HT-29 (cell line): ENCODE measurements at places on chromosomes 4 and X. TPM values are rescaled to one million over a fixed set of nuclear protein-coding genes. Genes with fewer than 3 reads are reported as not detected.

DNA sequence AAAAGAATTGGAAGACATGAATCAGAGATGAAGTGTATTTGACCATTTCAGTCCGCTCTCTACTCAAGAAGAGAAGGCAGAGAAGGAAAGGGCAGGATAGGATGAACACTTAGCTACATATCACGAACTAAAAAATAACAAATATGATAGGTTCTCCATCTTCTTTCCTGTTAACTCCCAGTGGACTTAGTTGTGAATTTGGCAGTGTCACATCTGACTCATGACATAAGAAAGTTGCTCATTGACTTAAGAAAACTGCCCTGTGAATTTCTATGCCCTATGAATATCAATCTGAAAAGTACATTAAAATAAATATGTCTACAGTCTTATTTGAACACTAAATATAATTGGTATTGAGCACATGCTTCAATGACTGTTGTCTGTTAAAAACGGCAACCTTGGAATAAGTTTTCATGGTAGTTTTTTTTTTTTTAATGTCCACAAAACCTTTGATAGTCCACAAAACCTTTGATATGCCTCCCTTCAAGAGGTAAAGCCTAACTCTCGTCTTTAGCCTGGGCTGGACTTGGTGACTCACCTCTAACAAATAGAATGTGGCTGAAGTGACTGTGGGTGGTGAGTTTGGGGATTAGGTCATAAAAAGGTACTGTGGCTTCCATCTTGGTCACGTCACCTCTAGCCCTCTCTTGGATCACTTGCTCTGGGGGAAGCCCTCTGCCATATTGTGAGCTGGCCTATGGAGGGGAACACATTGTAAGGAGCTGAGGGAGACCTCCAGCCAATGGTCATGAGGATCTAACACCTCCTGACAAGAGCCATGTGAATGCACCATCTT is 184.7 kb upstream of the S100G start:
- no peak for DNase-seq

DNA sequence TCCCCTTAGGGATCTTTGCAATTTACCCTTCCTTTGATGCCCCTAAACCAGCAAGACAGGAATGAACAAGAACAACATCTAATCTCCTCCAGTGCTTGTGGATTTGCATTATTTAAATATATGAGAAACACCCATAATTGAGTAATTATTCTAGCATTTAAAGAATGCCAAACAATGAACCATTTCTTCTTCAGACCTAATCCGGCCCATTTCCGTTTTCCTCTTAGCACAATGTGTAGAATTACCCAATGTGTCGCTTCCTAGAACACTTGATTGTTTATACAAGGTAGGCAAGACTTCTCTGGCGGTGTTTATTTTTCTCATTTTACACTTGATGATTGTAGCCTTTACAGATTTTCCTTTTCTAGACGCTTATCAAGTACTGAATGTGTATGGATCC is 43.5 kb downstream of the CLDN34 start:
- DNase-seq: no peak

- DNase-seq: no peak
These were observed 134.3 kb upstream of the AP1S2 start for GRCh38 chrX:15988661-15989603.

DNA sequence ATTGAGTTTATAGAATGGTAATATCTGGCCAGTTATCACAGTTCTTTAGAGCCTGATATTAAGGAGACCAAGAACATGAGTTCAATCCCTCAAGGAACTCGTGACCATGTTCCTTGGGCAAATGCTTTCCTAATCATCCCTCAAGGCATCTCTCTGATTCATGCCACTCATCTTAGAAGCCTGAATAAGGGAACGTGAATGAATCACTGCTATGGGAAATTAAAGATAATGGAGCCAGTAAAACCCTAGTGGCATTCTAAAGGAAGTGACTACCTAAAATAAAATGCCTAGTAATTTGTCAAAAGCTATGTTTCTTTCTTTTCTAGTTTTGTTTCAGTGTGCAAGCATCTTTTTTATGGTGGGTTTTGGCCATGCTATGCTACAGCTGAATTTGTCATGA is 1161.3 kb downstream of the C4orf33 start:
- no peak for DNase-seq

DNA sequence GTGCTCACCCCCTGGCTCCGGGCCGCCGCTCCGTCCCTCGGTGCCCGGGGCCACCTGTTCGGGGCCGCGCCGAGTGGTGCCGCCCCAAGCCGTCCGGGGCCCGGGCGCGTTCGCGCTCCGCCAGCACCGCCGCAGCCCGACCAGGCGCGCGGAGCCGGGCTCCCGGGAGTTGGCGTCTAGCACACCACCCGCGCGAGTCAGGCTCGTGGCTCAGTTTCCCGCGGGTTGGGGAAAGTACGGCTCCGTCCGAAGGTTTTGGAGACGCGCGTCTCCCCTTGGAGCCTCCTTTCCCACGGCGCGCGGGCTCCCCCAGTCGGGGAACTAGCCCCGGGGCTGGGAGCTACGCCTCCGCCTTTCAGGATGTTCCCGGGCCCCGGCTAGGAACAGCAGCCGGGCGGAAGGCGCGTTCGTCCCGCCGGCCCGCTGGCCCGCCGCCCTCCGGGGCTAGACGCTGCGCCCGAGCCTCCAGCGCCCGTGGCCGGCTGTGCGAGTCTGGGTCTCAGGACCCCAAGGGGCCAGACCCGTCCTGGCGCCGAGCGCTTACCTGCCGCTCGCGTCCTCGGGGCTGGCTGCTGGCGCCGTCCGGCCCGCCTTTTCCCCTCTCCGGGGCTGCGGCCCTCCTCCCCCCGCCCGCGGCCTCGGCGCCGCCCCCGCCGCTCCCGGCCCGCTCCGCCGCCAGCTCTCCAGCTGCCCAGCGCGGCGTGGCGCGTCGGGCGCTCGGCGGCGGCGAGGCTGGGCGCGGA is at the start of gene ADGRG2:
ADGRG2 (minus strand) TSS at position 571 of the 743 bp plus-strand sequence. CDS start 53,634 bp downstream, outside the sequence.
- DNase-seq: no peak

GRCh38 chr4:17781300-17782287 is at the start of gene FAM184B:
FAM184B (minus strand) TSS chr4:17781621; CDS start chr4:17781299, 322 bp downstream.
- no peak for DNase-seq

DNA sequence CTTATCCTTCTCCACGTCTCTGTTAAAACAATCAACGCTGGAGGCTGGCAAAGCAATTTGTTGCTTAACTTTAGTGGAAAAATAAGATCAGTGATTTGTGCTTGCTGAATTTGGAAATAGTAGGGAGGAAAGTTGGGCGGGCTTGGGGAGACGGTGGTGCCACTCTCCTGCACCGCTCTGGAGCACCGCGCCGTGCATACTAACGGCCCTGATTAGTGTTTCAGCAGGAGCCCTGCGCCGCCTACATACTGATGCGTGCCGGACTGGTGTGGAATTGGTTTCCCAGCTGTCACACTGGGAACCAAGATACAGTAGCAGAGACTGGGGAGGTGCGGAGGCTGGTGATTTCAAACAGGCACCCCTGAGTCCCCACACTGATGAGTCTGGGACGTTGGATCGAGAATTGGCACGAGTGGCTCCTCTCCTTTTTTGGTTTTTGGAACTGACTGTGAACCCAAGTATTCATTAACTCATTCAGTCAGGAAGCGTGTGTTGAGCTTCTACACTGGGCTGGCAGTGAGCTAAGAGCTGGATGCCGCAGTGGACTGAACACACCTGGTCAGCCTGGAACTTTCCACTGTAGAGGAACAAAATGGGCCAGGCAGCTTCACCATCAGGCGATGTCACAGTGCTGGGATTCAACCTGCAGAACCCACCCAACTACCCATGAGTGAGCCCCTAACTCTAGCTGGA is 29.0 kb upstream of the PSAPL1 start:
- DNase-seq: no peak

GRCh38 chrX:20143561-20143960 is 1.9 kb upstream of the EIF1AX start:
- DNase-seq: no peak

RADX gene
- total RNA-seq: not detected in 2 replicates

RLIM gene
- 21.2 and 24.4 TPM in 2 replicates for total RNA-seq

LRIT3 gene
- 0.03 TPM in 1 of 2 replicates, not detected in the other for total RNA-seq

TLR2 gene
- total RNA-seq: not detected in 2 replicates
